ENCODE measurements at places on chromosomes 1 and 21.

DNA sequence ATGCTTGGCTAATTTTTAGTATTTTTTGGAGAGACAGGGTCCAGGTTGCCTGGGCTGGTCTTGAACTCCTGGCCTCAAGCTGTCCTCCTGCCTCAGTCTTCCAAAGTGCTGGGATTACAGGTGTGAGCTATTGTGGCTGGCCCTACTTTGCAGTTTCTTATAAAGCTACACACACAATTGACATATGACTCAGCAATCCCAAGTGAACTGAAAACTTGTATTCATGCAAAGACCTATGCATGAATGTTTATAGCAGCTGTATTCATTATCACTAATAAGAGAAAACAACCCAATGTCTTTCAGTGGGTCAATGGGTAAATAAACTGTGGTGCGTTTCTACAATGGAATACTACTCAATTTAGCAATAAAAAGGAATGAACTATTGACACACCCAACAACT, 103.1 kb downstream of the MRPS6 start:
- DNase-seq = no peak

GRCh38 chr1:184753608-184754475, 816 bp downstream of the EDEM3 start:
- peak; percentile 9 for DNase-seq

GRCh38 chr1:238900334-238900865, 486.0 kb upstream of the CHRM3 start:
- DNase-seq = no peak

DNA sequence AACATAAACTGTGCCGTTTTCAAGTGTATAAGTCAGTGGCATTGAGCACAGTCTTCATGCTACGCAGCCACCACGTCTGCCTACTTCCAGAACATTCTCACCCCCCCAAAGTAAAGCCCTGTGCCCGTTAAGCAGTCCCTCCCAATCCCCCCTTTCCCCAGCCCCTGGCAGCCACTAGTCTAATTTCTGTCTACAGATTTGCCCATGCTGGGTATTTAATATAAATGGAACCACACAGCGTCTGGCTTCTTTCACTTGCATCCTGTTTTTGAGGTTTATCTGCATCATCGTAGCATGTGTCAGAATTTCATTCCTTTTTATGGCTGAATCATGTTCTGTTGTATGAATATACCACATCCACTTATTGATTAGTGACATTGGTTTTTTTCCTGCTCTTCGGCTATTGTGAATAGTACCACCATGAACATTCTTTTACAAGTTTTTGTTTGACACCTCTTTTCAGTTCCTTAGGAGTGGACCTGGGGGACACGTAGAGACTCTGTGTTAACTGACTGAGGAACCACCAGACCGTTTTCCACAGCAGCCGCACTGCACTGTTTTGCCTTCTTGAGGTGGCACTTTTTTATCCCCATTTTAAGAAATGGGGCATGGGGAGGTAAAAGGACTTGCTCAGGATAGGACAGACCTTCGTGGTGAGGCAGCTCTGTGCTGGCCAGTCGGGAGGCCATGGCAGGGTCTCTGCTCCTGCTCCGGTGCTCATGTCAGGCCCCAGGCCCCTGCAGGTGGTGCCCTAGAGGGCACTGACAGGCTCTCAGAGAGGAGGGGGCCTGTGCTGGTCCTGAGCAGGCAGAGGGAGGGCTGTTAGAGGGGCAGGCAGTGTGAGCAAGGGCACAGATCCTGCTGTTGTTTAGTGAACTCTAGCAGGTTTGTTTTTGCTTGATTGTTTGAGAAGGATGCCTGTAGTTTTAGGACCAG, 123.8 kb downstream of the PCBP3 start:
- no peak for DNase-seq

DNA sequence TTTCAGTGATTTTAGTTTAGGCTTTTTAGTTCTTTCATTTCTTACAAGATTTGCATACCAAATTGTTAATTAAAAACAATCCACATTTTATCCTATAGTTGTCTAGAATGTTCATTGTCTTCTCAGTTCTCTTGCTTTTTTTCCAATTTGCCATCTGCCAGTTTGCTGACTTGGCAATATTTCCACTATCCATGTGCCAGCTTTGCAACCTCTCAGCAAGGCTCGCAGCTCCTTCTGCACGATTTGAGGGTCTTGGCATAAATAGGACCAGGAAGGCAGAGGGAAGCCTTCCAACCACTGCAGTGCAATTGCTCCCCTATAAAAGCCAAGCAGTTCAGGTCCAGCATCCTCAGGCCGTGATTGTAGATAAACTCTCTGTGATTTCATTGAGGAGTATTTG, 306.8 kb upstream of the FMN2 start:
- DNase-seq = no peak

- no peak for DNase-seq
Observed at GRCh38 chr21:21102896-21103295, 104.7 kb downstream of the NCAM2 start.

GRCh38 chr1:29890201-29890959, 654.1 kb downstream of the PTPRU start:
- no peak for DNase-seq

GRCh38 chr21:35340273-35340672, 291.2 kb upstream of the RUNX1 start:
- DNase-seq = no peak

DNA sequence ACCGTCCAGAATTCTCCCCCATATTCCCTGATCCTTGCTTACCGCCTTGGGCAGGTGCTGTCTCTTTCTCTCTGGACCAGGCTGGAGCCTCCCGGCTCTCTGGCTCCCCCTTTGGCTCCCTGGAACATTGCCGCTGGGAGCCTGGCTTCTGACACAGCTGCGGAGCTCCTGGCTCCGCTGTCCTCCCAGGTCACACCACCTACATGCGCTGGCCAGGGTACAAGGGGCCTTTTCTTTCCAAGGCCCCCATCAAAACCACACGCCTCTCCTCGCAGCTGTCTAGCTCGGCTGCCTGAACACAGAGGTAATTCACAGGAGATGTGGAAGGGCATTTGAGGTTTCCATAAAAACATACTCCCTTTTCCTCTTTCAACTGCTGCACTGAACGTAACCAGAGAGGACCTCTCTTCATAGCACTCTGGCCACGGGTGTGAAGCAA, 7.5 kb upstream of the ZNF648 start:
- no peak for DNase-seq

DNA sequence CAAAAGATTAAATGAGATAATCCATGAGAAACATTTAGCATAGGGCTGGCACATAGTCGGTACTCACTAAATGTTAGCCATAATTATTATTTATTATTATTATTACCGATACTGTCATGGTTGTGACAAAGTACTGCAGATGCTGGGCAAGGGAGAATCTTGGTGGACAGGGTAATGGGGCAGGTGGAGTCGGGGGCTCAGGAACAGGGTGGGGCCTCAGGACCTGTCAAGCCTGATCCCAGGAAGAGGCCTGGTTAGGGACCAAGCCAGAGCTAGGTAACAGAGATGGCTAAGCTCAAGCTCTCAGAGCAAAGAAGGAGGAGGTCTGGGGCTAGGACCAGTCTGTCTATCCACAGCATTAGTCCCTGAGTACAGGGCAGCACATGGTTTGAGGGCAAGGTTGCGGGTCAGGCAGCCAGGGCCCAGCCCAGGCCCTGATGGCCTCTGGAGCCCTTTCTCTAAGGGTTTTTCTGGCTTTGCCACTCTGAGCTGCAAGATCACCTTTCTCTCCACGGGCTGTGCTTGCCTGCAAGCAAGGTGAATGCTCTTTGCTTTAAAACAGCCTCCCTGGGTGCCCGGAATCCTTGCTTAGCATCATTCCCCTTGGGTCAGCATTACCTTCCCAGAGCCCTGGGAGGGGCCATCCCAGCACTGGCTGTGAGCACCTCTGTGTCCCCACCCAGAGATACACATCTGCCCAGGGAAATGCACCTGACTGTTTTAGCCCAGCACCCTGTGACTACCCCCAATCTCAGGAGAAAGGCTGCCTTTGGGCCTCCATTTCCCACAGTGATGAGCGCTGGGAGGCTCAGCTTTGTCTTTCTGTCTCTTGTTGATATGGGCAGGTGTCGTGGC, 572.0 kb downstream of the PTPRU start:
- DNase-seq = no peak

- DNase-seq = no peak
Observed at GRCh38 chr1:103170609-103171008, 62.3 kb upstream of the COL11A1 start.

DNA sequence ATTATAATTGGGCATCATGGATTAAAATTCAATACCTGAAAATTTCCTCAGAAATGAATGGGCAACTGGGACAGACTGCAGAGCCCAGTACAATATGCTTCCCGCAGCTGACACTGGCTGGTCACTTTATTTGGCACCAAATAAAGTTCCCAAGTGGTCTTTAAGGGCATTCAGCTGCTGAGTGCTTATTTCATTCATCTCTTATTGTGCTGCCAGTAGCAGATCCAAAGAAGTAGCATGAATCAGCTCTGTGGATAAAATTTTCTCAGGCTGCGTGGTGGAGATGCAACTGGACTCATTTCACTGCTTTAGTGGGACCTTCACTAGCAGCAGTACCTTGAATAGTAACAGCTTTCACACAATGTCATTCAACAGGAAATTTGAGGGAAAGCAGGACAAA, 226.3 kb upstream of the ADGRL2 start:
- no peak for DNase-seq

GRCh38 chr1:7371926-7372325, 399.2 kb upstream of the VAMP3 start:
- DNase-seq = no peak

DNA sequence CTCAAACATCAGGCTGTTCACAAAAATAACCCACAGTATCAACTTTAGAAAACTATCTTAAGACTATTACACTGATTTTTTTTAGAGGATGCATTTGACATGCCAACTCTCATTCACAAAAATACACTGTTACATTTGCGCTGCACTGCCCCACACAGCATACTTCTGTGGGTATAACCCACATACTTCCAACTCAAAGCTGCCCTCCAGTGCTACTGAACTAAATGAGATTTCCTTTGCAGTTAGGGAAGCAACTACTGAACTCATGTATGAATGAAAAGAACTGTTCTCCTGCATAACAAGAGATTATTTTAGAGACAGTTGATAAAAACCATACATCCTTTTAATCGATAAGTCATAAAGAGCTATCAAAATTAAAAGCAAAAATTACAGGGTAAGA, 25.8 kb upstream of the GADD45A start:
- no peak for DNase-seq
